ENCODE measurements at places on chromosomes 5 and 9. TPM values are rescaled to one million over a fixed set of nuclear protein-coding genes. Genes with fewer than 3 reads are reported as not detected.

LOX gene
- total RNA-seq: 1.1 TPM

GRCh38 chr5:55570026-55570425 lies 35.3 kb upstream of the PLPP1 start:
- no peaks in the 10 kb centered on the region for H3K36me3 ChIP-seq
- no peak overlapping the region for H3K4me3 ChIP-seq
- H3K27me3 ChIP-seq: no peaks in the 10 kb centered on the region
- no peaks in the 10 kb centered on the region for H3K4me1 ChIP-seq
- no peak for DNase-seq

BSPRY gene
- not detected for total RNA-seq

TEX48 gene
- total RNA-seq: not detected

GRCh38 chr9:100150214-100150613 lies 51.2 kb downstream of the INVS start:
- DNase-seq: no peak
- no peak overlapping the region for H3K27ac ChIP-seq
- H3K36me3 ChIP-seq: no peaks in the 10 kb centered on the region
- H3K4me3 ChIP-seq: no peak overlapping the region
- H3K27me3 ChIP-seq: no peaks in the 10 kb centered on the region

DNA sequence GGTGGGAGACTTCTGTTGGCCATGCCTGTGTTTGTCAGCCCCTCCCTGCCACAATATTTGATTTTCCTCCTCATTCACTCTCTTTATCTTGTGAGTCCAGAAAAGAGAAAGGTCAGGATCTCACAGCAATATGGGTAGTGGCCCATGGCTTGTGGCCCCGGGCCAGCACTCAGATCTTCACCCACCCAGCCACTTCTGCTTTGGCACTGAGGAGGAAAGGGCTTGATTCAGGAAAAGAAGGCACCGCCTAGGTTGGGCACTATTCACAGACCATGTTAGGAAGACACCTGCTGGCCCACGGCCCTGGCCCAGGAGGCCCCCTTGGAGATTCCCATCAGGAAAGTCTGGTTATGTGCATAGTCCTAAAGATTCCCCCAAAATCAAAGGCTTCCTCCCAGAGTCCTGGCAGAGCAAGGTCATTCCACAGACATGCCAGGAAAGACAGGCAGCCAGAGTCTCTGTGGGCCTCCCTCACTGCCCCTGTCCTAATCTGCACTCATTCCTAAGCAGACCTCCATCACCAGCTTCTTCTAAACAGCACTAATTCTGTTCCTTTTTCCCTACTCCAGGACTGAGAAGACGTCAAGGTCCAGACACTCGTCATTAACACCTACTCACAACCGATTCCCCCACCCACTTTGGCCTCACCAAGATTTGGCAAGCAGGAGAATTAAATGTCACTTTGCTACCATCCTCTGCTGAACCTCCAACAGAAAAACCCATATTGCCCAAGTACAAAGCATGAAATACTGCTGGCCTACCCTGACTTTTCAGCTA lies 179.3 kb downstream of the DEPDC1B start:
- H3K27ac ChIP-seq: no peak overlapping the region
- no peaks in the 10 kb centered on the region for H3K4me1 ChIP-seq
- H3K27me3 ChIP-seq: no peaks in the 10 kb centered on the region
- no peaks in the 10 kb centered on the region for H3K36me3 ChIP-seq
- DNase-seq: no peak

DNA sequence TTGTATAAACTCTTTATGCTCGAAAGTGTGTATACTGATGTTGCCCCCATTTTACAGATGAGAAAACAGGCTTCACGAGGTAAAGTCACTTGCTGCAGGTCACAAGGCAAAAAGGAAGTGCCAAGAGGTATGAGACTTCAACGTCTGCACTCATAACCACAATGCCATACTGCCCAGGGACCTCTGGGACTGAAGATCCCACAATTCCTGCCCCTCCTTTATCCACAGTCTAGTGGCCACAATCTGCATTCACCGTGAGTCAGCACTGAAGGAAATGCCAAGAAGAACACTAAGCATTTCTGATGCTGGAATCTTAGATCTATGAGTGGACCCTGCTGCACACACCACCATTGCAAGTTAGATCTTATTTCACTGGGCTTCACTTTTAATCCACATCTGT lies 37.3 kb downstream of the MED27 start:
- H3K4me3 ChIP-seq: no peak overlapping the region
- no peaks in the 10 kb centered on the region for H3K36me3 ChIP-seq
- H3K27ac ChIP-seq: no peak overlapping the region
- H3K27me3 ChIP-seq: no peaks in the 10 kb centered on the region

DNA sequence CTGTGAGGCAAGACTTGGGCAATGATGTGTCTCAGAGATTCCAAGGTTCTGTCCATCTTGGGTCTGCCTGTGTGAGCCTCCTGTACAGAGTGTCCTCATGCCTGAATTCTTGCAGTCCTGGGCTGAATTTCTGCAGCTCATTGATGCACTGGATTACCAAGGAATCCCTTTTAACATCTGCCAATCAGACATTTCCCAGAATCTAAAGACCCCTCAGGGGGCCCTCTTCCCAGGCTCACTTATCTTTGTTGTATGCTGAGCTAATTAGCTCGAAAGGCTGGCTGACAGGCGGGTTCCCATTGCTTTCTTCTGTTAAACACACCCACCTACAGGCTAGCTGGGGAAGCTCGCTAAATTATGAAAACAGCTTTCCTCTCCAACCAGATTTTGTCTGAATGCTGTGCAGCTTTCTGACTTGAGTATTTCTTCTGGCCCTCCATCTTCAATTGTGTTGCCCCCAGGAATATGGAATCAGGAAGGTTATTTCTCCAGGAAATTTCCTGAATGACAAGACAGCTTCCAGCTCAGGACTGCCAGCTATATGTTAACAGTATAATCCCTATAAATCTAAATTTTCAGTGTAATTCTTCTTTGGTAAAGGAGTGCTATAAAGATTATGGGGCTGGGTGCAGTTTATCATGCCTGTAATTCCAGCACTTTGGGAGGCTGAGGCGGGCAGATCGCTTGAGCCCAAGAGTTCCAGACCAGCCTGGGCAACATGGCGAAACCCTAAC lies at the start of gene LIX1:
Gene LIX1, minus strand, starts transcription at position 91 of the 734 bp plus-strand sequence. Its CDS starts 35 bp downstream, at position 56.
- H3K4me3 ChIP-seq: no peak within 1 kb of the TSS
- H3K4me1 ChIP-seq: no peaks in the 10 kb centered on the region
- H3K27ac ChIP-seq: no peak within 1 kb of the TSS

GRCh38 chr9:1962122-1962521 lies 53.0 kb upstream of the SMARCA2 start:
- no peaks in the 10 kb centered on the region for H3K27me3 ChIP-seq
- no peak overlapping the region for H3K4me3 ChIP-seq
- no peaks in the 10 kb centered on the region for H3K4me1 ChIP-seq
- no peak for DNase-seq

DNA sequence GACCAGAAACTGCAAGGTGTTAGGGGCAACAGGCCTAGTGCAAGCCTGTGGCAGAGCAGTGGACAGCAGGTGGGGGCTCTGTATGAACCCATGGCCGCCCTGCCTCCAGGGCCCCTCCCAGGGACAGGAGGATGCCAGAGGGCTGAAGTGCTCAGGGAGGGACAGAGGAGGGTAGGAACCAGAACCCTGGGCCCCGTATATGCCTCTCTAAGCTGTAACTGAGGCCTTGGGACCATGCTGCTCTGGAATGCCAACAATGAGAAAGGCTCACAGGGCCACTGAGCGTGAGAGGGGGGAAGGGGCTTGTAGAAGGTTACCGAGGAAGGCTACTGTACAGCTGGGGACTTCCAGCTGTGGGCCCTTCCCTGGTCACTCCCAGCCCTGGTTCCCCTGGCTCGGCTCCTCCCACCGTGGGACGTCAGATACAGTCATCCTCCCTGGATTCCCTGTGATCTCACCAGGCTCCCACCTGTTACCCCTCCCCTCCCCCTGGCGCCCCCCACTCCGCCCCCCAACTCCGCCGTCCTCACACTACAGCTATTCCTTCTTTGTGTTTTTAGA lies 21.1 kb downstream of the AQP7 start:
- no peaks in the 10 kb centered on the region for H3K27me3 ChIP-seq
- DNase-seq: no peak
- H3K4me1 ChIP-seq: peaks cover 5% of the 10 kb centered on the region
- peak overlapping the region; percentile 64 for H3K27ac ChIP-seq

HAVCR1 gene
- total RNA-seq: not detected

FOXB2 gene
- not detected for total RNA-seq

PCDHA8 gene
- not detected for total RNA-seq

DNA sequence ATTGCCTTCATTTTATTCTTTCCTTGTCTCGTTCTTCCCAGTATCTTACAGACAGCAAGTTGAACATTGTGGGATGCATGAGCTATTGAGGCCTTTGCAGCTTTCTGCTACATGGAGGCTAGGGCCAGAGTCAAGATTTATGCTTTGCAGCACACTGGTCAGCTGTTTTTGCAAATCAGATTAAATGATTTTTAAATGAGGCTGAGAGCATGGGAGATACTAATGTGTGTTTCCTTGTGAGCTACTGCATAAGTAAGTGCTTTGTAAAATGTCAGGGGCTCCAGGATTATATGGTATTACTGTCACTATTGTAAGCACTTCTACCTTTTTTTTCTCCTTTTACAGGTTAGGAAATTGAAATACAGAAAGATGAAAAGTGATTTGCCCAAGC lies 111.0 kb upstream of the CDKN2B start:
- H3K4me1 ChIP-seq: no peaks in the 10 kb centered on the region
- no peaks in the 10 kb centered on the region for H3K36me3 ChIP-seq
- no peak overlapping the region for H3K4me3 ChIP-seq
- DNase-seq: no peak
- no peak overlapping the region for H3K27ac ChIP-seq

DNA sequence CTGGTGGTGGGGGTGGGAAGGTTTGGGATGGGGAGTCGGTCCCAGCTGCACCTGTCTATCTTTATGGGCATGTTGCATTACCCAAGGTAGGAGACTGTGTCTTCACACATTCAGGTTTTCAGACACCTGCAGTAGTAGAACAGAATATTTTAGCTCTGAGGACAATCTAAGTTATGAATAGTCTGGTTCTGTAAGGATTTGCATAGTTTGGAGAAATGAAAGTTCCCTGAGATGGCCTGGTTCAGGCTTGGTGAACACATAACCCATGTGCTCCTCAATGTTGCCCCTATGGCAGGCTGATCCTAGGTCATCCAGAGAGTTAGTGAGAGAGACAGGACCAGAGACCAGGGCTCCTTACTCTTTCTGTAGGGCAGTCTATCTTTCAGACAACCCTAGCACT lies 20.7 kb downstream of the TNFSF8 start:
- no peaks in the 10 kb centered on the region for H3K27me3 ChIP-seq
- H3K36me3 ChIP-seq: no peaks in the 10 kb centered on the region
- no peak for DNase-seq
- no peak overlapping the region for H3K4me3 ChIP-seq
- H3K4me1 ChIP-seq: no peaks in the 10 kb centered on the region

DNA sequence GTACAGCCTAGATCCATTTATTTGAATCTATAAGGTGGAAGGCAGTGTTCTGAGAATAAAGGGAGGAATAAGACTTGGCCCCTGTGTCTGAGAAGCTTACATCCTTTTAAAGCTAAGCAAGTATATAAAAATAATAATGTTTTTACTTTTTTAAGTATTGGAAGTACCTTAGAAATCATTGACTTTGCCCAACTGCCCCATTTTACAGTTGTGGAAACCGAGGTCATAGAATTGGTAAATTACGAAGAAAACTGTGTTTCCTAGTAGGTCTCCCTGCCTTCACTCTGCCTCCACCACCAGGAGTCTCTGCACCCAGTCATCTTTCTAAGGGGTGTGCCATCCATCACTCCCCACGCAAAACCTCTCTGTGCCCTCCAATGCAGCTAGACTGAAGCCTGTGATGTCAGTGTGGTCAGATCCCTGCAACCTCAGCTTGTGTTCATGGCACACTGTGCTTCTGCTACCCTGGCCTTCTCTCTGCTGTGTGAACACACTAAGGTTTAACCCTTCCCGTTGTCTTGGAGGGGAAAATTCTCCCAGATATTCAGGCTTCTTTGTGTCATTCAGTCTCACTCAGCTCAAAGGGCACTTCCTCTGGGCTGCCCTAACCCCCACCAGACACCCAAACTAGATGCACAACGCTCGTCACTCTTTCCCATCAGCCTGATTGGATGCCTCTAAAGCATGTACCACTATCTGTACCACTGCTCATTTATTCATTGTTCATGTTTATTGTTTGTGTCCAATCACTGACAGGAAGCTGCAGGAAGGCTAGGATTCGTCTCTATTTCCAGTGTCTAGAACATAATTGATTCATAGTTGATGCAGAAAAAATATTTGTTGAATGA lies 18.2 kb downstream of the ADRB2 start:
- DNase-seq: no peak
- H3K36me3 ChIP-seq: no peaks in the 10 kb centered on the region

- H3K27ac ChIP-seq: no peak overlapping the region
- DNase-seq: no peak
- H3K27me3 ChIP-seq: no peaks in the 10 kb centered on the region
- H3K4me1 ChIP-seq: no peaks in the 10 kb centered on the region
Measured at GRCh38 chr9:112002847-112003457, 106.3 kb downstream of the UGCG start.

- no peak overlapping the region for H3K27ac ChIP-seq
- H3K4me3 ChIP-seq: no peak overlapping the region
- no peaks in the 10 kb centered on the region for H3K27me3 ChIP-seq
- H3K4me1 ChIP-seq: no peaks in the 10 kb centered on the region
- peaks cover 64% of the 10 kb centered on the region for H3K36me3 ChIP-seq
Measured at GRCh38 chr9:92048924-92049625, 66.1 kb downstream of the SPTLC1 start.

IFNB1 gene
- not detected for total RNA-seq

- DNase-seq: no peak
- H3K4me3 ChIP-seq: no peak overlapping the region
- no peaks in the 10 kb centered on the region for H3K4me1 ChIP-seq
- H3K27me3 ChIP-seq: no peaks in the 10 kb centered on the region
- H3K36me3 ChIP-seq: no peaks in the 10 kb centered on the region
Measured at GRCh38 chr5:125134216-125135081, 388.0 kb upstream of the ZNF608 start.

- H3K36me3 ChIP-seq: no peaks in the 10 kb centered on the region
- no peaks in the 10 kb centered on the region for H3K4me1 ChIP-seq
- no peak for DNase-seq
- H3K27me3 ChIP-seq: no peaks in the 10 kb centered on the region
Measured at GRCh38 chr5:159752622-159753275, 163.5 kb upstream of the ADRA1B start.

All from gastrocnemius medialis (tissue), 4 donors.